ENCODE measurements at places on chromosomes 13 and 19.

DNA sequence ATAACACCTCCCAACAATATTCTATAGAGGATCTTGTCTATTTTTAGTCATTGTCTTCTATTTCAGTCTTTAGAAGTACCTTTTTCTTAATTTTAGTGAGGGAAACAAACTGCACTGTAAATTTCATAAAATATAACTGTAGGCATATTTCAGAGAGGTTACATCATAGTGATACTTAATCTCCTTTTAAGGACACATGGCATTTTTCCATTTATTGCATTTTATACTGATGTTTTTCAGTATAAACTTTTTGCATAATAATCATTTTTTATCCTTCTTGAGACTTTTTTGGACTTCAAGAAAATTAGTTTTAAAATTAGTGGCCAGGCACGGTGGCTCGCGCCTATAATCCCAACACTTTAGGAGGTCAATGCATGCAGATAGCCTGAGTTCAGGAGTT is 6.6 kb downstream of the ZNF700 start:
- DNase-seq = no peak

DNA sequence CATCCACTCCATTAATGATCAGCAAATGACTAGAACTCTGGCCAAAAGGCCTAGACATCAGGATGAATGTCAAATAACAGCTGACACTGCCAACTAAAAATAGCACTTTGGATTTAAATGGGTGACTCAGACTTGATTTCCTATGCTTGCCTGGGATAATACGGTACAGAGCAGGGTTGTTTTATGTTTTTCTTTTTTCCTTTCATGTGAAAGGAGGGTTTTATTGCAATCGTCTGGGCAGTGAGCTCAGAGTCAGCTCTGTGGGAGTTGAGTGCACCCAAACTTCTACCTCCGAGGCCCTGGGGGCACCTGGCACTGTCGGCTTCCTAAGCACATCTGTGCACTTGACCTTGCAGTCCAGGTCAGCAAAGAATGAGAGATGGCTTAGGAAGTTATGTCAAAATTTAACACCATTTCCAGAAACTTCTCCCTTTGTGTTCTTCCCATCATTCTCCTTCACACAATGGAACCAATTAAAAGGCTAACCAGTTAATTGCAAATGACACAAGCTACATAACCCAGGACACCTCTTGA is 134.1 kb downstream of the LACC1 start:
- DNase-seq = no peak

DNA sequence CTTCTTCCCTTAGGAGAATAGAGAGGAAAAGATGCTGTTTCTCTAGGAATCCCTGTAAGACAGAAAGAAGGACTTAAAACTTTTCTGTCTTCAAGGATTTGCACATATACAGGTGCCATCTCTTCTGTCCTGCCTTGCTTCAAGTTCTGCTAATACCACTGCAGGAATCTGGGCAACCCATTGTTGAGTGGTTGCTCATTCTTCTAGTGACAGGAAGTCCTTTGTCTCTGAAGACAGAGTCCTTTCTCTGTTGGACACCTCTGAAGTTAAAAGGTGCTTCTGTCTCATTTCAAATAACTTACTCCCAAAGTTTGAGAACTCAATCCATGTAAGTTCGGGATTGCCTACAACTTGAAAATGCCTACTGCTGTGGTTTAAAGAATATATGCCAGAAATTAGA is 114.4 kb upstream of the TMTC4 start:
- no peak for DNase-seq

DNA sequence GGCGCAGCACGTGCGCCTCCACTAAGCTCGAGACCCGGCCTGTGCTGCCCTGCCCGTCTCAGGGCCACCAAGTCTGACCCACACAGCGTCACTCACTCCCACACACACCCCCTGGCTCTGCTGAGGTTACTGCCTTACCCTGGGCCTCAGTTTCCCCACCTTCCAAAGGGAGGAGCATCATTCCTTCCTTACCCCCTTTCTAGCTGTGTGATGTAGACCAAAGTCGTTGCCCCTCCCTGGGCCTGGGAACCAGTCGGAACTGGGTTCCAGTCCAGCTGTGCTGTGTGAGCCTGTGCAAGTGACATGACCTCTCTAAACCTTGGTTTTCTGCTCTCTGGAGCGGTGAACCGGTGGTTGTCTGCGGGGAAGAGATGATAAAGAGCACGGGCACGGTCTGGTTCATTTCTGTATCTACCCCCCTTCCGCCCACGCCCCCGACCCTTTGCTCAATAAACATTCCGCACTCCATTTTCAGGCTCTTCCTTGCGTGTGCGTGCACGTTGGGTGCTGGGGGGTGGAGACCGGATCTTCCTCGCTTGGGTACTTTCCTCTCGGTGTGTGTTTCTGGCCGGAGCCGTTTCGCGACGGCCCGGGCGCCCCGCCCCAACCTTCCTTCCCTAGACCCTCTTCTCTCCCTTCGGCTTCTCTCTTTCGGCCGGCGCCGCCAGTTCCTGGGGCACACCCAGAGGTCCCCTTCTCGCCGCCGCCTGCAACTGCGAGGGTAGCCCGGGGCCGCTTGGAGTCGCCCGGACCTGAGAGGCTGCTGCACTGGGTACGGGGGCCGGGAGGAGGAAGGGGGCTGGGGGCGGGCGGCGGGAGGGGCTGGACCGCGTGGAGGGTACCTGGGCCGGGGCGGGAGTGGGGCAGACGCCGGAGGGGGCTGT is at the start of gene ZNF581:
ZNF581 (plus strand) TSS at position 647 of the 884 bp plus-strand sequence. CDS start 923 bp downstream, outside the sequence.
- peak; percentile 77 for DNase-seq

- DNase-seq = no peak
Measured at GRCh38 chr19:31270897-31271296, 78.3 kb downstream of the TSHZ3 start.

DNA sequence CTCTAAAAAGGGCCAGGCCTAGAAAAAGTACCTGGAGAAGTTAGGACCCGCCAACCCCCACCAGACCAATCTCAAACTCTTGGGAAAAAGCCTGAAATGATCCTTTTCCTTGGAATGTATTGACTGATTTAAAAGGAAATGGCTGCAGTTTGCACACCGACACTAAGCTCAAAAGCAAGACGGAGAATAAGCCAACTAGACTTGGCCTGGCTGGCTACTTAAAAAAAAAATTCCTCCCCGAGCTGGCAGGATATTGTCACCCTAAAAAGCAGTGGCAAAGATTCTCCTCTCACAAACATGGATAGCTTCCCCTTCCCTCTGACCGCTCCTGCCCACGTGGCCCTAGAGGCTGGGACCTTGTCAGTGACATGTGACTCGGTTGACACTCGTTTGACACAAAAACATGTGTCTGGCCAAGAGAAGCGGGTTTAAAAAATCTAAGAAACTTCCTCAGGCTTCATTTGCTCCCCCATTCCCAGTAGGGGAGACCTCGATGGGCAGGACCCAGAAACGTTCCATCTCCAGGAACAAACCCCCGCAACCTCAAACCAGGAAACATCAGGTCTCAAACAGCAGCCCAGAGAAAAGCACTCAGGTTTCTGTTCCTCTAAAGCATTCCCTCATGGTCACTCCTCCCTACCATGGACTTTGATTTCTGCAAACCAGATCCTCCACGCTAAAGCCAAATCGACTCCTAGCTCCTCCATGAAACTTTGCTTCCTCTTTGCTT is 1.3 kb downstream of the RFX1 start:
- DNase-seq = peak; percentile 87

DNA sequence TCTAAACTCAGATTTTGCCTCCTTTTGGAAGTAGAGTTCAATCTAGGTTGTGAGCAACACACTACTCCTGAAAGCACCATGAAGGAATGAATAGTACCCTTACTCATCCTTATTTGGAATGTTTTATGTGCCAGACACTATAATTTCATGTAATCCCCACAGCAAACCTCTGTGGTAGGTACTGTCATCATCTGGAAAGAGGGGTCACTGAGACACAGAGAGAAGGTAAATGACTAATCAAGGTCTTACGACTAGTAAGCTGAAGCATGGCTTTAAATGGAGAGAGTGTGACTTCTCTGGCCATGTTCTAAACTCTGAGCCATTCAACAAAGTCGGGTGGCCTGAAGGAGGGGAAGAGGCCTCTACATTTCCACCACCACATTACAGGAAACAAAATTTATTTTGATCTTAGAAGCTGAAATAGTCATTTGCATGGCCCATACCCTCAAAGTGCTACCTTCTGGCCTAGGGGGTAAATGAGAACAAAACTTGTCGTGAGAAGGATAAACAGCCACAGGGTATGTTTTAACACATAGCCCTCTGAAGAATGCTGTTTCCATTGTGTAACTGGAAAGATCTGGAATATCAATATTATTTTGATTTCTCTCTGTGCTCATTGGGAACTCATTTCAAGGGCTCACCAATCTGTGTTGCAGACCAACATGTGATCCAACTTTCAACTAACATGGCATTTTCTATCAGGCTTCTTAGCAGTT is 180.8 kb upstream of the RFC3 start:
- DNase-seq = no peak

- no peak for DNase-seq
Measured at GRCh38 chr19:19943848-19944582, 43.3 kb downstream of the ZNF93 start.

DNA sequence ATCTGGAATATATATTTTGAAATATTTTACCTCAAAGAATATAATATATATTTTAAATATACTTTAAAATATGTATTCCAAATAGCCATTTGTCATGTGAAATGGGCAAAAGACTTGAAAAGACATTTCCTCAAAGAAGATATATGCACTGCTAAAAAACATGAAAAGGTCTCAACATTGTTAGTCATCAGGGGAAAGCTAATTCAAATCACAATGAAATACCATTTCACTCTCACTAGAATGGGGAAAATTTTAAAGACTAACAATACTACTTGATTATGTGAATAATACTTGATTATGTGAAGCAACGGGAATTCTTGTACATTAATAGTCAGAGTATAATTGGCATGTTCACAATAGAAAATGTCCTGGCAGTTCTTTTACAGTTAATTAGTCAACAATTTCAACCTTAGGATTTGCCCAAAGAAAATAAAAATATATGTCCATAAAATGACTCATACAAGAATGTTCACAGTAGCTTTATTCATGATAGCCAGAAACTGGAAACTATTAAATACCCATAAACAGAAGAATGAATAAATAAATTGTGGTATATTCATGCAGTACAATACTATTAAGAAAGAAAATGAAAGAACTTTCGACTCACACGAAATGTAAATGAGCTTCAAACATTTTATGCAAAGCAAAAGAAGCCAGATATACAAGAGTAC is 6.8 kb upstream of the KBTBD6 start:
- DNase-seq = no peak

- no peak for DNase-seq
Measured at GRCh38 chr19:1457031-1457739, 7.3 kb downstream of the APC2 start.

DNA sequence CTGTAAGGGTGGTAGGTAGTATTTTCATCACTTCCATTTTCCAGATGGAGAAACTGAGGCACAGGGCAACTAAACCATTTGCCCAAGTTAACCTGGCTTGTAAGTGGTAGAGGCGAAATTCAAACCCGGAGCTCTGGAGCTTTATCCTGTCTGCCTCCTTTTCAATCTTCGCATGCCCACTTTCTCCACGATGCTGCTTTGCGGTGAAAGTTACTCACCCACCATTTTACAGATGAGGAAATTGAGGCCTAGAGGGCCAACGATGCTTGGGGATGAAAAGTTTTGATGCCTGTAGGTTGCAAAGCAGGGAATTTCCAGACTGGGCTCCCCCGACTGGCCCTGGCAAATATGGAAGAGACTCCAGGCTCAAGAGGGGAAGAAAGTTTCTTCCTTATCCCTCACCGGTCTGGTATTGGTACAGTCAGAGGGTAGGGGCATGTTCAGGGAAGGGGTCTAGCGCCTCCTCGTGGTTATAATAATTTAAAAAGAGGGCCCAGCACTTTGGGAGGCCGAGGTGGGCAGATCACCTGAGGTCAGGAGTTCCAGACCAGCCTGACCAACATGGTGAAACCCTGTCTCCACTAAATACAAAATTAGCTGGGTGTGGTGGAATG is 1.9 kb upstream of the SH2D3A start:
- DNase-seq = peak; percentile 84

DNA sequence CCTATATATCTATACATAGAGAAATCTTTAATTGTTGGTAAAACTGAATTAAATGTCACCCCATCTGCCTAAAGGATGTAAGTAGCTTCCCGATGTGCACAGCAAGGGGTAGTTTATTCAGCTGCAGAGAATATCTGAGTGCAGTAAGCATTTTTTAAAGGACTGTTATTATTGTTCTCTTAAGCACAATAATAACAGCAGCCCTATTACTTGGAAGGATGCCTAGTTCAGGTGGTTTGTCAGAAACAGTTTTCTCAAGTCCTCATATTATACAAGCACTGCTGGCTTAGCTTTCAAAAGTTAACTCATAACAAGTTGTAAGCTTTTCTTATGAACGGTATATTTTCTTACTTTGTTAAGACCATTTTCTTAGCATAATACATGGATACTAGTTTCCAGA is 142.6 kb downstream of the CRYL1 start:
- DNase-seq = no peak

DNA sequence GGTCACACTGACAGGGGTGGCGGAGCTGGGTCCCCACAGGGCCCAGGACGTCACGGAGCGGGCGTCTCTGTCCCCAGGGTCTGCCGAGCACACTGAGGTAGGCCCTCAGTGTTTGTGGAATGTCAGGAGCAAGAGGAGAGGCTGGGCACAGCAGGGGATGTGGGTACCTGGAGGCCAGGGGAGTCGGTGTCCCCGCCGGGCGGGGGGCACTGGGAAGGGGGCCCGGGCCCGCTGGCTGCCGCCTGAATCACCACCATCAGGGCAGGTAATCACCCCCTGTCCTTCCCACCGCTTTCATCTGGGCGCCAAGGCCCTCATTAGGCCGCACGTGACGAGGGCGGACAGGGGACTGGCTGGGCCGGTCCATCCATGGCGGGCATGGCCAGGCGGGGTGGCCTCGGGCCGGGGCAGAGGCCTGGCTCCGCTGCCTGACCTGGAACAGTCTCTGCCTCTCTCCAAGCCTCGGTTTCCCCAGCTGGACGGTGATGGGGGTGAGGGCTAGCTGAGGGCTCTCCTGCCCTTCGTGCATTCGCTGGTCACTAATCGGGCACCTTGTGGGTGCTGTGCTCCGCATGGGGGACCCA is 1.0 kb downstream of the FGF22 start:
- no peak for DNase-seq

DNA sequence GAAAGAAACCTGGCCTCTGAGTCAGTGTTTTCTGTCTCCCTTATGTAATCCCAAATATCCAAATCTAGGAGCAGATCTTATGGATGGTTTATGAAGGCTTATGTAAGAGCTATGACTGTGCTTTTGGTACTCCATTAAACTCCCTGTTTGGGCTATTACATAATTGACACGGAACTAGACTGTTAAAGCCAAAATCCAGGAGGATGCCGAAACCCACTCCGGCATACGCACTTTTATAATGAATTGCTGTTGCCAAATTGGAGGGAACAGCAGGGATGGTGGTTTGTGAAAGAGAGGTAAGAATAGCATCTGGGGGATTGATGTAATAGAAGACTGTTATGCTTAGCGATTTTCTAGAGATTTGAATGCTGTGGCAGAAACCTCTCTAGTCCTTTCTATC is 2.0 kb downstream of the MTUS2 start:
- DNase-seq = no peak

DNA sequence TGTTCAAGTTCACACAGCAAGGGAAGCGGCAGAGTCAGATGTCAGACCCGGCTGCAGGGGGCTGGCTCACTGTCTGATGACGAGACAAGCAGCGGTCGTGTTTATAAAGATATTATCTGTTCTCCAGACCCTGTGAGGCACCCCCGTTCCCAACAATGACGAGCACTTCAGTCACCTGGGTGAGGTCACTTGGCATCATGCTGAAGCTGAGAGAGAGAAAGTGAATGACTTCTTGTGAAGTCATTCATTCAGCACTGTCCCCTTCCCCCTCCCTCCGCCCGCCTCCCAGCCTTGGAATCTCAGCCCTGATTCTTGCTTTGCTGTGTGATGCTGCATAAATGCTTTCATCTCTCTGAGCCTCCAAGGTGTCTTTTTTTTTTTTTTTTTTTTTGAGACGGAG is 4.9 kb upstream of the LYPD3 start:
- DNase-seq = no peak

- DNase-seq = no peak
Measured at GRCh38 chr13:35672611-35673010, 196.1 kb upstream of the MAB21L1 start.
